ENCODE measurements at places on chromosomes 3 and 15.

DNA sequence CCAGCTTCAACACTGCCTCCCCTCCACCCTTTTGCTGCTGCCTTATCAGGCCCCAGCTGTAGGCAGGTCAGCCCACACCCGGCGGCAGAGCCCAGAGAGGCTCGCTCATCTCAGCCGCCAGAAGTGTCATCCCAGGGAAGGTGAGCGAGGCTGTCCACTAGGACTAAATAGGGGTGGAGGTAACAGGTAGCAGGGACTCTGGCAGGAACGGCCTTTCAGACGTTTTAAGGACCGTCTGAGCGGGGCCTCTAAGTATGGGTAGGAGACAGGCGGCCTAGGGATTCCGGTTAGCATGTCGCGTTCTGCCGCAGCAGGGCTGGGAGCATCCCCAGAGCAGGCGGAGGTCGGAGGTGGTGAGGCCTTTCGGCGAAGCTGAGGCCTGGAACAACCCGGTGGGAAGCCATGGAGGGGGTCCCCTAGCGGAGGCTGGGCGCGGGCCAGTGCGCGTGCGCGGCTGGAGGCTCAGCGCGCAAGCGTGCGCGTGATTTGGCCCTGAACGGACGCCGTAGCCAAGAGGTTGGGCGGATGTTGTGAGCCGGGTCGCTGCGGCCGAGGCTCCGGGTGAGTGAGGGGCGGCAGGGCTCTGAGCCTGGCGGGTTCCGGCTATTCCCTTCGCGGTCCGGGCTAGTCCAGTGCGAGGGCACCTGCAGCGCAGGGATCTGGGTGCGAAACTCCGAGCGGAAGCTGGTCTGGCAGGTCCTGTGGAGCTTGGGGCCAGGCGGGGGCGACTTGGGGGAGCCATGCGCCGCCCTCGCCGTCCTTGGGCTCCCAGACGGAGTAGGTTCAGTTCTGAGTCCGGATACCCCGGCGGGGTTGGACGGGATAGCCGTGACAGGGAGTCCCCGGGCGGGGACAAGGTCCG lies at the start of the genes MST1 and RNF123:
TSS of gene MST1 (minus strand) at position 429 of the 862 bp plus-strand sequence. CDS start 783 bp downstream, outside the sequence.
TSS of gene RNF123 (plus strand) at position 512 of the 862 bp plus-strand sequence. CDS start 1,609 bp downstream, outside the sequence.
- no peak for DNase-seq

DNA sequence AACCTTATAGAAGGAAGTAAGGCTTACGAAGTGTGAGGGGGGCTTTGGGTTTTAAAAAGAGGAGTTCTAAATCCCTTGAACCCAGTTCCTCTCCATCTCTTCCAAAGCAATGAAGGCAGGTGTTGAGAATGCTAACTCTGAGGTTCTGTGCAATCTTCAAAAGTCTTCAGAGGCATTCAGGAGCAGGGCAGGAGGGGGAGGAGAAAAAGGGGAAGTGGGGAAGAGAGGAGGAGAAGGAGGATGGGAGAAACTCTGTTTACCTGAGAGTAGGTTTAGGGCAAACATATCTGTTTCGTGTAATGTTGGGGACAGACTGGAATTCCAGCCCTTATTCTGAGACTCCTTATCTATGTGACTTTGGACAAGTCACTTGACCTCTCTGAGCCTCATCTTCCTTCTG lies 36.9 kb downstream of the FAM3D start:
- DNase-seq = no peak

DNA sequence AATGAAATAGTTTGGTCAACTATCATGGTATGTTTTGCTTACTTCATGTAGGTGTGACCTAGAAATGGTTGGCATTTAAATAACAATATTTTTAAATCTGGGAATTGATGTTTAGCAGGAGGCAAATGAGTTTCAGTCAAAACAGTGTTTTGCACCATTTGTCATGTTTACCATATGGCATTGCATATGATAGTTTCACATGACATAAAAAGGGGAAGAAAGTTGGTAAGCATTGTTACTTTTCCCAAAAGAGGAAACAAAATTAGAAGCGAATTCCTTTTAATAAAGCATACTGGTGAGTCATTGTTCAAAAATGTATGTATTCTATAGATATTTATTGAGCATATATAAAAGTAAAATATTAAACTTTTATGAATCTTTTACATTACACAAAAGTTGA lies 2.3 kb downstream of the RNF13 start:
- no peak for DNase-seq

DNA sequence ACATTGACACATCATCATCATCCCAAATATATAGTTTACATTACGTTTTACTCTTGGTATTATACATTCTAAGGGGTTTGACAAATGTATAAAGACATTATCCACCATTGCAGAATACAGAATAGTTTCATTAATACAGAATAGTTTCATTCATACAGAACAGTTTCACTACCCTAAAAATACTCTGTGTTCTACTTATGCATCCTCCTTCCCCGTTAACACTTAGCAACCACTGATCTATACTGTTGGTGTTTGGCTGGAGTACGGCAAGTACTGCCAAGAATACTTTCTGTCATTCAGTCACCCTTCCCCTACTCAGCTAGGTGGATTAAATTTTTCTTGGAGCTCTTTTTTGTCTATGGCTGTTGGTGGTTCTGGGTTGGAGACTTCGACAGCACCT lies 33.4 kb downstream of the LEKR1 start:
- DNase-seq = no peak

GRCh38 chr3:194278186-194278845 lies 72.8 kb downstream of the CPN2 start:
- DNase-seq = no peak
